ENCODE measurements at places on chromosomes 1 and 21.

DNA sequence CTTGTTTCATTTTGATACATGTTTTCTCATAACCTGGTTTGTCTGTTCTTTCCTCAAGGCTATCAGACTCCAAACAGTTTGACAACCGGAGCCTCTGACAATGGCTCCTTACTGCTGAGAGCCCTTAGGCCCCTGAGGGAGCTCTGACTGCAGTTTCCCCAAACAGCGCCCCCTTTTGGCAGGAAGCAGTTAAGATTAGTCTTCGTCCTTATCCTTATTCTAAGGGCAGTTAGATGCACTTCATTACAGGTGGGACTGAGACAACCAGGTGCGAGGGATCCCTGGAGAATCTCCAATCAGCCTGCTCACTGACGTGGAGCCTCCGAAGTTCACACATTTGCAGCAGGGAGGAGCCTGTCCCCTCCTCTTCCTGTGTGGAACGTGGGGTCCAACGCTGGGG, 393.1 kb downstream of the BRINP3 start:
- DNase-seq = no peak

DNA sequence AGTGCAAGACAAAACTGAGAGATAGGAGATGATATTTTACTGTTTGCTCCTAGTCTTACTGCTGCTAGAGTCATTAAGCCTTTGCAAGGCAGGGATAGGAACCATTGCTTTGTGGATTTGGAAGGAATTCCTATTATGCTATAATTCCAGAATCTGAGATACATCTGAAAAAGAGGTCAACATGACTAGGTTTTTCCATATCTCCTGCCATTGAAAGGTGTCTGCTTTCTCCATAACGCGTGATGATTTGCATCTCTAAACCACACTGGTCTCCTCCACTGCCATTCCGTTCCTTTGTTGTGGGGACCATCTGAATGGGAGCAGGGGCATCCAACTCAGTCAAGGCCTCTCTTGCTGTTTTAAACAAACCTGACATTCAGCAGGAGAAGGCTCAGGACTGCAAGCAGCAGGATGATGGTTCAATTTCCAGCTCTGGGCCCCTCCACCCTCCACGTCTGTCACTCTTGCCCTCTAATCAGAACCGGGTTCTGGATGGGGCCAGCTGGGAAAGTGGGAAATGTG, 45.2 kb downstream of the PLPP3 start:
- DNase-seq = no peak

DNA sequence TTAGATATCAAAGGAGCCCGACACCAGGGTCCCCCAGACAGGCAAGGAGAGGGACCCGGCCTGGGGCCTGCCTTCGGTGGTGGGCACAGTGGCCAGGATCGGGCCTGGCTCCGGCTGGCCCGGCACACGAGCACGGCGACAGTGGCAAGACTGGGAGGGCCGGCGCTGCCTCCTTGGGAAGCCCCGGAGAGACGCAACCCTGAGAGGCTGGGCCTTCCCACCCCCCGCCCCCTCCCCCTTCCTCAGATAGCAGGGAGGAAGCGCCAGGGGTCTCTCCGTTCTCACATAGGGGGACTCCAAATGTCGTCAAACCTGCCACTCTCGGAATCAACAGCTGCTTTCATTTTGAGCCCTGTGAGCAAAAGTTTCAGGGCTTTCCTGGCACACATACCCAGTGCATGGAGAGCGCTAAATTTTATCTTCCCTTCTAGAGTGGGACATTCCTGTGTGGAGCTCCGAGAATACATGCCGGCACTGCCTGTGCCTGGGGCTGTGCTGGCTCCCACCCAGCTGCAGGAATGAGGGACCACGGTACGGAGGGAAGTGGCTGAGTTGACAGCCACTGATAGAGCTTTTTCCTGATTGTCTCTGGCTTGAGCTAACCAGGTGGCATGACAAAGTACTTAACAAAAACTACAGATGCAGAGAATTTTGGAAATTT, 62.4 kb downstream of the CD247 start:
- peak; percentile 40 for DNase-seq

DNA sequence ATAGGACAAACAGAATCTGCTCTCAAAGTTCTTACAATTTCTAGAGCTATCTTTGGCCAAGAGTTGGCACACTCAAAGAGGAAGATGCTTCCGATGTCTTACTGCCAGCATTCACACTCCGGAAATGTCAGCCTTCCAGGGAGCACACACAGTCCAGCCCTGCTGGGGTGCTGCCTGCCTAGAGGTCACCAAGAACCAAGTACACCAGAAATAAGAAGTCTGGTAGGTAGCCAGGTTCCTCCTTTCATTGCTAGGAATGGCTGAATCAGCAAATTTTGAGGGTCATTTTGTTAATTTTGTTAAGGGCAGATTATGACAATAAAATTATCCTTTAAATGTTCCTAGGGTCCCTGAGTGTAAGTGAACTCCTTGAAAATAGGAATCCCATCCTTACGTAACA, 77.5 kb downstream of the PLPP3 start:
- DNase-seq = no peak

GRCh38 chr1:80212948-80213347, 1206.4 kb upstream of the ADGRL4 start:
- DNase-seq = no peak

DNA sequence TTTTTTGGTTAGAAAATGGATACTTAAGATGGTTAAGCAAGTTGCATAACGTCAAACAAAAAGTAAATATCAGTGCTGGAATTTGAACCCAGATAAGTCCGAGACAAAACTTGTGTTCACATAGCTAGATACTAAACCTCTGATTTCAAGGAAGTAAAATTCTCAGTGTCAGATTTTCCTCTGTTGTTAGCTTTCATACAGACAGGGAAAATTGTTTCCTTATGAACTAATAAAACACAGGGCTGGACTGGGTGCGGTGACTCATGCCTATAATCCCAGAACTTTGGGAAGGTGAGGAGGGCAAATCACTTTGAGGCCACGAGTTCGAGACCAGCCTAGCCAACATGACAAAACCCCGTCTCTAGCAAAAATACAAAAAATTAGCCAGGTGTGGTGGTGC, 51.3 kb downstream of the PCNX2 start:
- DNase-seq = no peak

- no peak for DNase-seq
Measured at GRCh38 chr1:210384625-210385024, 55.9 kb downstream of the HHAT start.

GRCh38 chr1:15915991-15916390, 59.9 kb downstream of the ZBTB17 start:
- DNase-seq = no peak

DNA sequence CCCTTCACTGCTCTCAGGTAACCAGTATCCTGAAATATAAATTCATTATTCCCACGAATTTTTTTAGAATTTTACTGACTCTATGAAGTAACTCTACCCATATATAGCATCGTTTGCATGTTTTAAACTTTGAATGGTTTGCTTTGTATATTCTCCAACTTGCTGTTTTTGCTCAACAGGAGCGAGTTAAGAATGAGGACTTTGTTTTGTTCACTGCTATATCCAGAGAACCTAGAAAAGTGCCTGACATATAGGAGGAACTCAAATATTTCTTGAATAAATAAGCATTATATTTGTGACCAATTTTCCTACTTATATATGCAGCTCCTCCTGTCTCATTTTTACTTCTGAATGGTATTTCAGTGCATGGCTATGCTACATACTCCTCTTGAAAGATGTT, 43.4 kb downstream of the NUF2 start:
- DNase-seq = no peak

GRCh38 chr1:171290621-171291020, 23.4 kb upstream of the FMO4 start:
- no peak for DNase-seq

- no peak for DNase-seq
Measured at GRCh38 chr1:42733415-42734200, 6.4 kb downstream of the CLDN19 start.

GRCh38 chr1:223748405-223748772, 36.0 kb downstream of the CAPN2 start:
- DNase-seq = no peak

DNA sequence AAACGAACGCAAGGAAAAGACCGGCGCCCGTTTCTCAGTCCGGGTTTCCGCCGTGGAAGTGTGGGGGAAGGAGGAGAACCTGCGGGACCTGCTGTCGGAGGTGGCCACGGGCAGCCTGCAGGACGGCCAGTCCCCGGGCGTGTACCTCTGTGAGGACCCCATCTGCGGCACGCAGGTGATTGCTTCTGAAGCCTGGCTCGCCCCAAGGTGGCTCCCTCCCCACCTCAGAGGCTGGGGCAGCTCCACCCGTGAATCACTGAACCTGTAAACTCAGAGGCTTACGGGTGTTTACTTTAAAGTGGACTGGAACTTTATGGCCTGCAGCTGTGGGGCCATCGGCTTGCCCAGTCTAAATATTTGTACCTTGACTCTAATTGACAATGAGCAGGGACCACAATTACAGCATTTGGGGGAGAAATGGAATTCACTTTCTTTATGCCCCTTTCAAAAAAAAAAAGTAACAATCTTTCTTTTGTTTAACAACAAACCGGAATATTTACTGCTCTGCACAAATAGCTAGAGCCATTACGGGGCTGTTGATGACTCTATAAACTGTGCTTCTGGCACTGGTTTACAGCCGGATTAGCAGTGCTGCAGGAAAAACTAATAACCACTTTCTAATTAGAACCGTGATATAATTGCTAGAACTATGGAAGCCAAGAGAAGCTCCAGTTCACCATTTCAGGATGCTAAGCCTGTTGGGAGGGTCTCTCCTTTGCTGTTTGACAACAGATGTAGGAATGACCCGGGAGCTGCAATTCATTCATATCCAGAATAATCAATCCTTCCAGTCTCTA, 454.8 kb downstream of the KIF26B start:
- DNase-seq = no peak

GRCh38 chr1:243596431-243597062, 253.5 kb downstream of the AKT3 start:
- no peak for DNase-seq

GRCh38 chr1:32345289-32345827, 9.3 kb upstream of the MARCKSL1 start:
- DNase-seq = no peak

DNA sequence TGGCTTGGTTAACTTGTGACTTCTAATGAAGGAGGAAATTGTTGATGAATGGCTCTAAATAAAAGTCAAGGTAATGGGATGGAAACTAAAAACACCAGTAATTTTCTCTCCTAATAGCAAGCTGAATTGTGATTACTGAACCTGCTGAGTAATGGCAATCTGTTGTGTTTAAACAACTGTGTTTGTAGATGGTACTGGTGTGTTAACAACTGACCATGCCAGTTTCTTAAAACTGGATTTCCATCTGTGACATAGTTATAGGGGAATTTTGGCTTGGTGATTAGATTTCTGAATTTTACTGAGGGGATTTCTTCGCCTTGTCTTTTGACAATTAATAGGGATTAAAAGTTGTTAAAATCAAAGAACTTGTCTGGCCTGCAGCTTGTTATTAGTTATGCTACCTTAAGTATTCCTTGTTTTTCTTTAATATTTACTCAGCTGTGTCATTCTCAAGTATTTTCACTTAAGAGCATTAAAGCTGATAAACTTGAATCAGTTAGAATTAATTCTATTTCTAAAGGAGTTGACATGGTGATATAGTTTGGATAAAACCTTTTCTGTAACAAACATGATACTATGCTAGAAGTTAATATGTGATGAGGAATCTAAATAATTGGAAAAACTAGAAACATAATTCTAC, 7.9 kb upstream of the ERO1B start:
- no peak for DNase-seq

Data from neuronal stem cell (in vitro differentiated cells).